ENCODE measurements at places on chromosomes 5 and 9.
A peak's percentile ranks its signal among the peaks of the same experiment; 100 is the strongest.

DNA sequence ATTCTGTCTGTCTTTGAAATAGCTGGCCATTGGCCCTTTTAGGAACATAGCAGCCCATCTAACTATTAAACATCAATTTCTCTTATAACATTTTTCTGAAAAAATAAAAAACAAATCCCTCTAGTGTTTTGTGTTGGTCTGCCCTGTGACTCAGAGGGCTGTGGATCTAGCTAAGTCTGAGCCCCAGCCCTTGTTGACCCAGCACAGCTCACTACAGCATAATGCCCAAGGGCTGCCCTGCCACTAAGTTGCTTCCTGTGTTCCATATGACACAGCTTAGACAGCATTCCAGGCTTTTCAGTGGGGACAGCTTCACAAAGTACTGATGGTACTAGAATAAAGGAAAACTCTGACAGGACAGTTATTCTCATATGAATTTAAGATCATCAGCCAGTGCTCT lies 136.0 kb downstream of the SCAMP1 start:
- no peak for ATAC-seq

DNA sequence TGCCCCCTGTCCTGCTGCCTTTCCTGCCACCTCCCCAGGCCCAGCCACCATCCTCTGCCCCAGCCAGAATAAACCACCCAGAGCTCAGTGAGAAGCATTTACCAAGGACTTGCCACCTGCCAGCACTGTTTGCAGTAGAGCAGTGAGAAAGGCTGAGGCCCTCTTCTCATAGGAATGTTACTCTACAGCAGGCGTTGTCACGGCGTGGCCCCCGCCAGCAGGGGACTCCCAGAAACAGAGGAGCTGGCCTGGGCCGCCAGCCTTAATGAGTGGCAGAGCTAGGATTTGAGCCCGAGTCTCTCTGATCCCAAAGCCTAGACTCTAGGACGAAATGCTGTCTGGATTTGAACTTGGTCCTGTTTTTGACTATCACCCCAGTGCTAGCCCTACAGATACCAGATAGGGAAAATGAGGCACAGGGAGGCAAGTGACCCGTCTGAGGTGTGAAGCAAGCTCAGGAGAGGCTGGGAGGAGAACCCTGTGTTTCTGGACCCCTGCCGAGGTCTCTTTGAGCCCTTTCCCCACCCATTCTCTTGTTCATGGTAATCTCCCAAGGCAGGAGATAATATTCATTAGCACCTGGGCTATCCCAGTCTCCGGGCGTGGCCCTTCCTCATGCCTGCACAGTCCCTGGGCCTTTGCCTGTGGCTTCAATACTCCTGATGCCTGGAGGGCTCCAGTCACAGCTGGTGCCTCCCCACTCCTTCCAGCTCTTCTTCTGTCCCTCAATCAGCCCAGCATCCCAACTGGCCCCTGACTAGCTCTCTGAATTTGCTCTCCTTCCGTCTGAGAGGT lies 30.7 kb downstream of the HRH2 start:
- ATAC-seq, result no peak

DNA sequence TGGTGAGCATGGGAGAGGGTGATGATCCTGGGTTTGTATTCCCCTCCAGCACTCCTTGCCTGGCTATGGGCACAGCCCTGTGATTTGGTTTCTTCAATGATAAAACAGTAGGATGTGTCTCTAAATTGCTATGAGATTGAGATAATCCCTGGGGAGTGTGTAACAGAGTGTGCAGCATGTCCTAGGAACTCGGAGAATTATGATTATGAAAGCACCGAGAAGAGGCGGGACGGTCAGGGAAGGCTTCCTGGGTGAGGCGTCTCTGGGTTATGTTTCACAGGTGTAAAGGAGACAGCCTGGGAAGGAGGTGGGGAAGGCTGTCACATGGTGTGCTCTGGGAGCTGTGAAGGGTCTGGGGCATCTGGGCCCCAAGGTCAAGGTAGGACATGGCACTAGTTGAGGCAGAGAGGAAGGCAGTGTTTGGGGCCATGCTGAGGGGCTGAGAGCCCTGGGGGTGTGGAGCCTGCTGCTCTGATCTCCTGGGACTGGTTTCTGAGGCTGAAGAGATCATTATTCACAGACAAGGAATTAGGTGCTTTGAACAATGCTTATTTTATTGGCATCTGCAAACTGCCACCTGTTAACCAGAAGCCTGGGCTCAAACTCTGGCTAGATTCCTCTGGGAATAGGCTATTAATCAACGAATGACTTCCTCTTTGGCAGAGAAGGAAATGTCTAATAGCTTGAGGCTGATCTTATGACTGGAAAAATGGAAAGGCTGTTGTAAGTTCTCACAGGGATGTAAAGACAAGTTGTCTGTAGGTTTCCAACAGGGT lies 73.8 kb upstream of the IL12B start:
- no peak for ATAC-seq

GRCh38 chr9:122188369-122188768 lies 28.7 kb downstream of the MORN5 start:
- ATAC-seq, result no peak

- no peak for ATAC-seq
These were observed 188.7 kb upstream of the POU5F2 start for GRCh38 chr5:93930098-93930497.

DNA sequence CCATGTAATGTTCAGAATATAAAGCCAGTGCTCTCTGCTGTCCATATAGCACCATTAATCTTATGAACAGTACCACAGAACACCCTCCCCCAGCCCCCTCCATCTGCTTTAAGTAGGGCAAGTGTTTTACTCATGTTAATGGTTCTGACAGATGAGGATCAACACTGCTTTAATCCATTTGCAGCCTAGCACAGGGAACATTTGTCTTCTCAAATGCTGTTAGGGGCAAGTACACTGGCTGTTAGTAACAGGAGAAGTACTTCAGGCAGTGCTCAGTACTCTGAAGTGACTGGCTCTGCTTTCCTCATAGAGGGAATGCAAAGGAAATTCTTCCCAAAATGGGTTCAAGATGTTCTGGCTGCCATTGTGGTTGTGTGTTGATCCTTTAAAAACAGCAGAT lies 202.6 kb downstream of the DCP2 start:
- no peak for ATAC-seq

GRCh38 chr9:92769286-92769685 lies 4.7 kb upstream of the BICD2 start:
- no peak for ATAC-seq

DNA sequence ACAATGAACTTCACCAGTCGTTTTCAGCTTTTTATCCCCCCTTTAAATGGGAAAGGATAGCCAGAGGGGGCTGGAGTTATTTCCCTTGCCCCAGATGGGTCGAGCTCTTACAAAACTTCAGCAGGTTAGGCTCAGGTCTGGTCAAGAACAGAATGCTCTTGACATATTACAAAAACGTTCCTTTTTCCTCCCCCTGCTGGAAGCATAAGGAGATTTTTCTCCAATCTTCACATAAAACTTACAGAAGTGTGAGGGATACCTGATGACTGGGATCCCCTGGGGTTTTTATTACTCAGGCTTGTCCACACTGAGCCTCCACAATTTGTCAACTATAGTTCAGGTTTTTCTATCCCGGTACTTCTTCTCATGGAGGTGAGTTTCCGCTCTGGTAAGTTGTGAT lies 60.8 kb downstream of the CSF2 start:
- ATAC-seq, result no peak

DNA sequence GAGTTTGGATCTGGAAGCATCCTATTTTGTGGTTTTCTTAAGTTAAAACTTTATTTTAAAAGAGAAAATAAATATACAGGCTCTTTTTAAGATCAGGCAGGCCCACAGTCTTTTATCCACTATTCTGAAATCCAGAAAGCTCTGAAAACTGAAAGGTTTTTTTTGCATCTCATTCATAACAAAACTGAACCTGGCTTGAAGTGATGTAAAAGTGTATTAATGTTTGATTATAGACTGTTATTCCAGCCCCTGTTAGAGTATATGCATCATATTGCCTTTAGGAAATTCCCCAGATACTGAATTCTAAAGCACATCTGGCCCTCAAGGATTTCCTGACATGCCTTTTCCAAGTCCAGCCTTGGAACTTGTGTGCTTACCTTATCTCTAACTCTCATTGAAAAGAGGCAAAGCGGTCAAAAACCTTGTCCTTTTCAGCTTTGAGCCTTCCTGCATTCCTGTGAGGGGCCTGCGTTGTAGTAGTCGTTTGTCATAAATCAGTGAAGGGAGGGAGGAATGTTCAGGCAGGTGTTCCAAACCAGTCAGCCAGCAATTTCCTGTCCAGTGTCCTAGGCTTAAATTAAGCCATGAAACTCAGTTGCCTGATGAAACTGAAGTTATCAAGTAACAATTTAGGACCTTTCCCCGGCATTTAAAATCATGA lies 110.4 kb downstream of the TLE4 start:
- no peak for ATAC-seq

GRCh38 chr9:30329431-30329830 lies 2055.0 kb upstream of the ACO1 start:
- ATAC-seq, result no peak

DNA sequence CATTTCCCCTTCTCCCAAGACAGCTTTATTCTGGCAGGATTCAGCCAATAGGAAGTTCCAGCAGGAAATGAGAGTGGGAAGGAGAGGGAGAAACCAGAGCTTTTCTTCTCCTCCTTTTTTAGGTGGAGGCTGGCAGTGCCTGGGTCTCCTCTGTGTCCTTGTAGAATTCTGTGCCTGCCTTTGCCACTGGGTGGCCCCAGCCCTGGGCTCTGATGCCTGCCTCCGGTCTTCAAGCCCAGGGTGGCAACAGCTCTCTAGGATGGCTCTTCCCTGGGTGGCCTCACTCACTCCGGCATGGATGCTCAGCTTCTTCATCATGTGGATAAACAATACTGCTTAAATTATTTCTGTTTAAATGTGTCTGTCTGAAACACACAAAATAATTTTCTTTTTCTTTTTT lies 694.8 kb downstream of the SEMA5A start:
- no peak for ATAC-seq

GRCh38 chr9:134605966-134606357 lies 35.6 kb upstream of the COL5A1 start:
- no peak for ATAC-seq

DNA sequence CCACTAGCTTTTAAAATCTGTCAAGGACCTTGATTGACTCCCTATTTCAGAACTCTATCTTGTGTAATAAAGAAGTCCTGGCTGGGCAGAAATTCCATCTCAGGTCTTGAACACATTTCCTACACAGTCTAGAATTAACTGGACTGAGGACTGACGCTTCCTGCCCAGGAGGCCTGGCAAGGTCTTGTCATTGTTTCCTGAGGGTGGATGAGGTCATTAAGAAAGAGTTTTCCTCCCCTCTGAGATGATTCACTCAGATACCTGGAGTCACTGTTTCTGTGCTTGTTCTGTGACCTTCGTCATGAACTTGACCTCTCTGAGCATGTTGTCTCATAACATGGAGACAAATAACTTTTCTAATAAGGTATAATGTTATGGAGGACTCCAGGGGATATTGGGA lies 10.0 kb downstream of the MTAP start:
- peak; percentile 15 for ATAC-seq

Data from activated CD4-positive, CD25-positive, alpha-beta regulatory T cell treated with anti-CD3 and anti-CD28 coated beads, Interleukin-2, amount 50 U/mL, for 24 hours (primary cell).